Lower lobe of right lung (tissue), 2 donors: ENCODE measurements at places on chromosomes 1 and 21. TPM values are rescaled to one million over a fixed set of nuclear protein-coding genes. Genes with fewer than 3 reads are reported as not detected.

GRCh38 chr1:65229754-65230339 is 79.5 kb upstream of the DNAJC6 start:
- H3K36me3 ChIP-seq: no peaks in the 10 kb centered on the region
- DNase-seq: no peak
- no peak overlapping the region for H3K4me3 ChIP-seq
- no peak overlapping the region for H3K27ac ChIP-seq

- no peak overlapping the region for H3K27ac ChIP-seq
- no peaks in the 10 kb centered on the region for H3K27me3 ChIP-seq
Measured at GRCh38 chr1:112544751-112545150, 36.0 kb downstream of the WNT2B start.

- DNase-seq: no peak
- H3K4me3 ChIP-seq: peak within 1 kb of the TSS; percentile 40
- H3K27me3 ChIP-seq: peaks cover 77% of the 10 kb centered on the region
- H3K36me3 ChIP-seq: no peaks in the 10 kb centered on the region
- no peak within 1 kb of the TSS for H3K27ac ChIP-seq
Measured at GRCh38 chr1:202710070-202711045, at the start of gene SYT2. TSS of gene SYT2 (minus strand) at chr1:202710454. CDS start at chr1:202605772, 104,682 bp downstream.

DNA sequence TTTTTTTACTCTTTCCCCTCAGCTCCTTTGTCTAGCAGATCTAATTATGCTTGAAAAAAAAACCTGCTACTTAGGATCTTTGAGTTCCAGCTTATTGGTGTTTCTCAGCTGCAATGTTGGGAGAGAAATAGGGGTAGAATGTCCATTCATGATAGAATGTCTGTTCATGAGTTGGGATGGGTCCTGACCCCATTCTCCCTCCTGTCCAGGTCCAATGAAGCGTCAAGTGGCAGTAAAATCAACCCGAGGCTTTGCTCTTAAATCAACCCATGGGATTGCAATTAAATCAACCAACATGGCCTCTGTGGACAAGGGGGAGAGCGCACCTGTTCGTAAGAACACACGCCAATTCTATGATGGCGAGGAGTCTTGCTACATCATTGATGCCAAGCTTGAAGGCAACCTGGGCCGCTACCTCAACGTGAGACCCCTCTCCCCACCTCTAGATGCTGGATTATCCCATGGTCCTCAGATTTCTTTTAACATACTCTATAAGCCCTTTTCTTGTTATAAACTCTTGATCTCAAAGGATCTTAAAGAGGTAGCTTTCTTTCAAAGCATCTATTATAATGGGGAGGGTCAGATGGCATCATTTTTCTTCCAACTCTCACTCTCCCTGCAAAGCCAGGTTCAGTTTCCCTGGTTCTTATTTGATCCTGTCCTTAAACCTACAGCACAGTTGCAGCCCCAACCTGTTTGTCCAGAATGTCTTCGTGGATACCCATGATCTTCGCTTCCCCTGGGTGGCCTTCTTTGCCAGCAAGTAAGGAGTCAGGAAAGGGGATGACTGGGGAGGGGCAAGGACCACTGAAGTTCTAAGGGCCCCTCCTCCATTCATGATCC is 11.1 kb downstream of the CERS2 start:
- H3K27ac ChIP-seq: no peak overlapping the region
- no peaks in the 10 kb centered on the region for H3K4me1 ChIP-seq
- DNase-seq: no peak
- no peaks in the 10 kb centered on the region for H3K27me3 ChIP-seq
- peaks cover 100% of the 10 kb centered on the region for H3K36me3 ChIP-seq
- no peak overlapping the region for H3K4me3 ChIP-seq

The GUK1 gene
- 192 TPM for total RNA-seq
